ENCODE measurements at places on chromosomes 7 and 10. TPM values are rescaled to one million over a fixed set of nuclear protein-coding genes. Genes with fewer than 3 reads are reported as not detected.

Gene GIMAP2
- 8.3 TPM for total RNA-seq

Gene SLF2
- 21.8 TPM for total RNA-seq

Gene NUP42
- total RNA-seq = 20.8 TPM

Gene TASOR2
- total RNA-seq = 57.5 TPM

Gene MRPS33
- 26.9 TPM for total RNA-seq

Gene HOXA5
- total RNA-seq = 11.3 TPM

Gene PRSS37
- total RNA-seq = not detected

Gene ATG9B
- total RNA-seq = not detected

Gene ZNF92
- total RNA-seq = 8.3 TPM

Gene PRSS2
- 1.9 TPM for total RNA-seq

Gene LRRC17
- 1.4 TPM for total RNA-seq

Gene TBXAS1
- 15.7 TPM for total RNA-seq

Gene TUBB8
- not detected for total RNA-seq

Gene AMPH
- 7.3 TPM for total RNA-seq

Gene HMX2
- total RNA-seq = not detected

Gene ATP5F1C
- 212 TPM for total RNA-seq

Gene TRPV5
- total RNA-seq = not detected

Gene CFAP70
- total RNA-seq = 1.6 TPM

Gene CDK1
- total RNA-seq = 1.3 TPM

Gene RTKN2
- total RNA-seq = 0.14 TPM

Gene ECHDC3
- 8.1 TPM for total RNA-seq

Gene AQP1
- total RNA-seq = 422 TPM

Gene CASP2
- total RNA-seq = 16.1 TPM

Gene C10orf62
- total RNA-seq = 0.19 TPM

Gene RARRES2
- total RNA-seq = 153 TPM

Gene TRIL
- total RNA-seq = 10.6 TPM

Gene ZNF248
- total RNA-seq = 9.8 TPM

Gene CPA2
- not detected for total RNA-seq

Gene PARG
- 24.0 TPM for total RNA-seq

Gene LLCFC1
- total RNA-seq = not detected
